SJCRH30 (cell line): ENCODE measurements at places on chromosomes 4 and X. TPM values are rescaled to one million over a fixed set of nuclear protein-coding genes. Genes with fewer than 3 reads are reported as not detected.

DNA sequence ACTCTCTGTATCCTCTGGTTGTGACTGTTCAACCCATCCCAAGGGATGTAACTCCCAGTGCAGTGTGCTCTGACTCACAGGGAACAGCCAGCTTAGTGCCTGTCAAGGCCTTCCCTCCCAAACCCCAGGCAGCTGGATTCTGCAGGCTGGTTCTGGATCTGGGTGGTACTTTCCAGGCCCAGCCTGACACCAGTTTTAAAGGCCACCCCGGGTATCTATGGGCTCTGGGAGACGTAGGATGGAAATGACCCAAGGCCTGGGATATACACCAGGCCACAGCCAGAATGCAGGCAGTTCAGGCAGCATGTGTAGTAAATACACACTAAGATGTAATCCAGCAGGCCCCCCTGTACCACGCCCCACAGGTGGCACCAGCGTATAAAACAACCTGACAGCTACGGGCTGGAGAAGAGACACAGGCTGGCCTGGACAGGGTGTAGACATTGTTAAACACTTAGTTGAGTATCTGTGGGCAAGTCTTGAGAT, 64.2 kb downstream of the SPINK2 start:
- H3K27ac ChIP-seq: no peak overlapping the region
- H3K27me3 ChIP-seq: no peaks in the 10 kb centered on the region; the same call in 1 of the 2 replicates
- peaks cover 8% of the 10 kb centered on the region for H3K4me1 ChIP-seq
- H3K36me3 ChIP-seq: no peaks in the 10 kb centered on the region
- H3K4me3 ChIP-seq: no peak overlapping the region
- DNase-seq: no peak

MAOA gene
- 0.35 and 0.47 TPM in 2 replicates for total RNA-seq

PDGFRA gene
- total RNA-seq: 15.0 and 20.7 TPM in 2 replicates

DMRTC1 gene
- not detected in 2 replicates for total RNA-seq
